ENCODE measurements at places on chromosomes 11 and 22.

DNA sequence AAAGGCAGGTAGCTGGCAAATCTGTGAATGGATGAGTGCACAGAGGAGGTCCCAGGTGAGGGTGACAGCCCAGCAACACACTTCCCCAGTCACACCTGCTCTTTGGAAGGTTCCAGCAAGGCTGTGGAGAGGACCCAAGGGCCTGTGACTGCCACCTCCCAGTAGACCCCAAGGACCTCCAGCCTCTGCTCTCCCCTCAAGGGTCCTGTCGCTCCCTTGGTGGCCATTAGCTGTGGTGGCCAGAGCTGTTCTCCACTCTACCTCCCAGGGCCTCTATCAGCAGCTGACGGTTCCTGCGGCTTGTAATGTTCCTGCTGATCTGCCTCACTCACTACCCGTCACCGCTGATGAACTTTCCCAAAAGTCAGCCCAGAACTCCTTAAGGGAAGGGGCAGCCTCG is 93.0 kb downstream of the SWAP70 start:
- H3K27ac ChIP-seq, result no peak overlapping the region
- H3K27me3 ChIP-seq, result no peaks in the 10 kb centered on the region
- no peaks in the 10 kb centered on the region for H3K36me3 ChIP-seq
- peaks cover 18% of the 10 kb centered on the region for H3K4me1 ChIP-seq
- H3K4me3 ChIP-seq, result no peak overlapping the region

- no peaks in the 10 kb centered on the region for H3K36me3 ChIP-seq
- H3K27ac ChIP-seq, result no peak overlapping the region
- no peak for DNase-seq
- H3K4me1 ChIP-seq, result no peaks in the 10 kb centered on the region
- H3K4me3 ChIP-seq, result no peak overlapping the region
These were observed 452.9 kb downstream of the MN1 start for GRCh38 chr22:27348634-27349033.

DNA sequence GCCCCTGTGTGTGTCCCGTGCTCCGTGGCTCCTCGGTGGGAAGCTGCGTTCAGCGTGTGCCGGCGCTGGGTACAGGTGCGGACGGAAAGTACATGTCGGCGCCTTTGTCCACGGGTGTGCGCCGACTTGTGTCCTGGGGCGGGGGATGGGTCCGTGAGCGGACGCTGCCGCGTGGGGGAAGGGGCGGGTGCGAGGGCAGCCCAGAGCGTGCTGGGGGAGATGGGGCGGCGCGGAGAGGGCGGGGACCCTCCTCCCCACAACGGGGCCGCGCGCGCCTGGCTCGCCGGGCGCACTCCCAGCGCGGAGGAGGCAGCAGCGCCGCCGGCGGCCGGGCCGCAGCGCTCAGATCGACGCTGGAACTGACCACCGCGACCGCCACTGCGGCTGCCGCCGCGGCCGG is 33.6 kb upstream of the RELT start:
- H3K36me3 ChIP-seq, result no peaks in the 10 kb centered on the region
- H3K4me1 ChIP-seq, result peaks cover 14% of the 10 kb centered on the region
- no peak for DNase-seq
- H3K4me3 ChIP-seq, result peak overlapping the region; percentile 65

DNA sequence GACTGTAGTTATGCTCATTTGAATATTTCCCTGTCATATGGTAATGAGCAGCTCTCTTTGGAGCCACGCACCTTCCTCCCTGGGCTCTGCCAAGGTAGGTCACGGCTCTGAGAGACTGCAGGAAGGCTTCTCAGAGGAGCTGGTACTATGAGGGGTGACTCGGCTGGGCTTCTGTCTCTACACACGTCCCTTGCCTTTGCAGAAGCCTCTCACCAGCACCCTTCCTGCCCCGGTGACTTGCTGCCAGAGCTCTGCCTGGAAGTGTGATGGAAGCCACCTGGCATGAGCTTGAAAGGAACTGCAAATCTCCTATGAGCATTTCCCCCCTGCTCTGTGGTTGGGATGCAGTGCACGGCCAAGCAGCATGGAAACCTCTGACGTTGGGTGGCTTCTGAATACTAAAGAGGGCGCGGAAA is 74.2 kb downstream of the KIRREL3 start:
- H3K27ac ChIP-seq, result no peak overlapping the region
- no peak overlapping the region for H3K4me3 ChIP-seq
- H3K4me1 ChIP-seq, result no peaks in the 10 kb centered on the region
- DNase-seq, result no peak
- H3K36me3 ChIP-seq, result no peaks in the 10 kb centered on the region

DNA sequence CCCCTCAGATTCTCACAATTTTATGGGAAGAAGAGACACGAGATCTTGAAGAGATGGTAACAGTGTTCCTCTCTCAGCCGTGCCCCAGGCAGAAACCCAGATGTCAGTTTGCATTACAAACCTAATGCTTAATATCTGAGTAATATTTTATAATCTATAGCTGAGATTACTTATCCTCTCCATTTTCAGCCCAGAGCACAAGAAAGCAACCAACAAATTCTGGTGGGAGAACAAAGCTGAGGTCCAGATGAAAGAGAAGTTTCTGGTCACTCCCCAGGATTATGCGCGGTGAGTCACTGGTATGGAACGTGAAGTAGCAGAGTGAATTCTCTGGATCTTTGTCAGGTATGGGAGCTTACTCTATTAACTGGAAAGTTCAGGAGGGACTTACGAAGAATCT is 884 bp downstream of the CENATAC start:
- H3K27ac ChIP-seq, result peak overlapping the region; percentile 79
- H3K36me3 ChIP-seq, result peaks cover 16% of the 10 kb centered on the region
- no peak for DNase-seq
- peaks cover 24% of the 10 kb centered on the region for H3K4me1 ChIP-seq
- H3K4me3 ChIP-seq, result peak overlapping the region; percentile 88

DNA sequence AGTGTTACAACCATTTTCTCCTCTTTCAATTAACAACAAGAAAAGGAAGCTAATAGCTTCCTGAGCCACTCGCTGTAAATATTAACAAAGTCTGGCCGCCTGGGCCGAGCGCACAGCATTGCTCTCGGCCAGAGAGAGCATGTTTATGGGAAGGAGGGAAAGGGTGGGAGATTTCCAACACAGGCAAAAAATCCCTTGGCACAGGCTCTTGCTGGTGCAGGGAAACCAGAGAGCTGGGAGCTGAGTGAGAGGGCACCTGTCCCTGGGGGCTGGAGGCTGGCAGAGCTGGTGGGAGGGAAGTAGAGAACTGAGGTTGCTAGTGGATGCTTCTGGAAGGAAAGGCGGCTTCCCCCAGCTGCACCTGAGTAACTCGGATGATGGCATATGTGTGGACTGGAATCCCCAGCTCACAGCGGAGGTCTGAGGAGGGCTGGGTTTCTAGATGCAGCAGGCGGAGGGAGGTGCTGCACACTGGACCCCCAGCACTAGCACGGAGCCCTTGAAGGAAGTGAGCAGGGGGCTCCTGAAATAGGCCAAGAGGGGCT is 59.6 kb downstream of the FLRT1 start:
- no peaks in the 10 kb centered on the region for H3K36me3 ChIP-seq
- no peak overlapping the region for H3K4me3 ChIP-seq
- peaks cover 66% of the 10 kb centered on the region for H3K4me1 ChIP-seq
- peak overlapping the region; percentile 50 for H3K27ac ChIP-seq
- no peaks in the 10 kb centered on the region for H3K27me3 ChIP-seq

DNA sequence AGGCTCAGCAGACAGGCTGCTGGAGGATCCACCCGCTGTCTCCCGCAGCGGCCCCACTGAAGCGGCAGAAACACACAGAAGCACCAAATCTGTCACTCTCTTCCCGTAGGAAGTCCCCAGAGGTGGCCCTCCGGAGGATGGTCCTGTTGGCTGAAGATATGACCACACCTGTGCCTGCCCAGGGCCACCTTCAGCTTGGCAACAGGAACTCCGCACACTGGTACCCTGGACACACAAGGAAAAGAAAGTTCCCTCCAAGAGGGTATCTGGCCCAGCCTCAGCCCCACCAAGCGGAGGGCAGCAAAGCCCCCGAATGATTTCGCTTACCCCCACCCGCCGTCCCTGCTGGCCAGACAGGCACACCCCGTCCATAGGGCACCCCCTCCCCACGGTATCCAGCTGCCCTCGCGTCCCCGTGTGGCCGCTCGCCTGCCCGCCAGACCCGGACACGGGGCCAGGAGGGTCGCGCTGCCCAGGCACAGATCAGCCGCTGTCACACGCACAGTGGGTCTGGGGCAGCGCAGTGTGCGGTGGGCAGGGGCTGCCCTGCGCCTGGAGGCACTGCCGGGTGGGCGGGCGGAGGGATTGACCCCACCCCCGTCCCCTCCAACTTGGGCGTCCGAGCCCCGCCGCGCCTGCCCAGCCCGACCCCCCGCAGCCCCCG is 7.0 kb downstream of the RASSF7 start:
- DNase-seq, result no peak
- H3K27ac ChIP-seq, result peak overlapping the region; percentile 85
- peak overlapping the region; percentile 74 for H3K4me3 ChIP-seq

GRCh38 chr11:96376796-96377195 is 12.9 kb downstream of the CCDC82 start:
- no peak for DNase-seq
- H3K27me3 ChIP-seq, result no peaks in the 10 kb centered on the region
- H3K27ac ChIP-seq, result no peak overlapping the region
- H3K36me3 ChIP-seq, result peaks cover 30% of the 10 kb centered on the region

DNA sequence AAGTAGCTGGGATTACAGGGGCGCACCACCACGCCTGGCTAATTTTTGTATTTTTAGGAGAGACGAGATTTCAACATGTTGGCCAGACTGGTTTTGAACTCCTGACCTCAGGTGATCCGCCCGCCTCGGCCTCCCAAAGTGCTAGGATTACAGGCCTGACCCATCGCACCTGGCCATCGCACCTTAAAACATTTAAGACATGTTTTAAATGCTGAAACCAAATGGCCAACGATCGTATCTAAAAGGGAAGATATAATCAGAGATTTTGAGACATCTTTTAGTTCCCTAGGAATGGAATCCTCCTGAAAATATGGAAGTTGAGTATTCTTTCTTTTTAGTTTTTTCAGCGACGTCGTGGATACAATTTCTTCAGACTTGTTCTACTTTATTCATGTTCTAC is 21.8 kb upstream of the APOBEC3A start:
- no peaks in the 10 kb centered on the region for H3K36me3 ChIP-seq
- DNase-seq, result no peak
- no peak overlapping the region for H3K27ac ChIP-seq
- peaks cover under 1% of the 10 kb centered on the region for H3K27me3 ChIP-seq
- H3K4me1 ChIP-seq, result no peaks in the 10 kb centered on the region

DNA sequence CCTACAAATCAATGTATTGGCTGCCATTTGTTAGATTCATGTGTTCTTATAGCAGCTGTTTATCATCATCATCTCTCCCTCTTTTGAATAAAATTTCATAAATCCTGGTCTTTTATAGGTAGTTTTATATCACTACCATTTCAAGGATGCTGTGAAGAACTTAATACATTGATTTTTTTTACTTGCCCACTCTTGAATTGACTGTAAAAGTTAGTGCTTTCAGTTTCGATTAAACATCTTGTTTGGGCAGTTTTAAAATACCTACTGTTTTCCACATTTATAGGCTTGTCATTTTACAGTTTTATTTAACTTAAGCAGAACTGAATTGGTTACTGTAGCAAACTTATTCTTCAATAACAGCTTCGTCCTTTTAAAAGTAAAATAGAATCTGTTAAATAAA is 59.5 kb downstream of the TTC17 start:
- no peaks in the 10 kb centered on the region for H3K27me3 ChIP-seq
- H3K4me3 ChIP-seq, result no peak overlapping the region
- peaks cover 24% of the 10 kb centered on the region for H3K36me3 ChIP-seq
- no peaks in the 10 kb centered on the region for H3K4me1 ChIP-seq
- DNase-seq, result no peak

DNA sequence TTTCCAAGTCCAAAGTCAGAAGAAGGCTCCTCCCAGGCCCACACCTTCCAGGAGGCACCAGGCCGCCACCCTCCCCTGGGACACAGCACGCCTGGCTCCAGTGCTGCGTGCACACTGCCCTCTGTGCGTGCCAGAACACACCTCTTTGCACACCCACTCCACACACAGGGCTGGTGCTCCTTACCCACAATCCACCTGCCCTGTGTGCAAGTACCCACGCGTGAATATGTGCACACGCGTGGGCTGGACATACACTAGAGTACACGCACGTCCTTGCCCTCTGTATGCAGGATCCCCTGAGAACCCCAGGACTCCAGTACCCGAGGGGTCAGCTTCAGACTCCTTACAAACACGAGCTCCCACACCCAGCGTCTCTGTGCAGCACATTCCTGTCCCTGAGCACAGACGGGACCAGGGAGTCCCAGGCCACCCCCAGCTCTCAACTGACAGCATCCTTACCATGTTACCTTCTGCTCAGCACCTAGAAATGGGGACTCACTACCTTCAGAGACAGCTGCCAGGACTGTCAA is 2.8 kb downstream of the DUSP8 start:
- no peak for DNase-seq
- no peaks in the 10 kb centered on the region for H3K27me3 ChIP-seq
- H3K4me3 ChIP-seq, result no peak overlapping the region

GRCh38 chr11:41003339-41004282 is 455.8 kb downstream of the LRRC4C start:
- no peak for DNase-seq
- H3K4me3 ChIP-seq, result no peak overlapping the region
- no peaks in the 10 kb centered on the region for H3K4me1 ChIP-seq
- no peaks in the 10 kb centered on the region for H3K36me3 ChIP-seq
- H3K27me3 ChIP-seq, result no peaks in the 10 kb centered on the region
- no peak overlapping the region for H3K27ac ChIP-seq

DNA sequence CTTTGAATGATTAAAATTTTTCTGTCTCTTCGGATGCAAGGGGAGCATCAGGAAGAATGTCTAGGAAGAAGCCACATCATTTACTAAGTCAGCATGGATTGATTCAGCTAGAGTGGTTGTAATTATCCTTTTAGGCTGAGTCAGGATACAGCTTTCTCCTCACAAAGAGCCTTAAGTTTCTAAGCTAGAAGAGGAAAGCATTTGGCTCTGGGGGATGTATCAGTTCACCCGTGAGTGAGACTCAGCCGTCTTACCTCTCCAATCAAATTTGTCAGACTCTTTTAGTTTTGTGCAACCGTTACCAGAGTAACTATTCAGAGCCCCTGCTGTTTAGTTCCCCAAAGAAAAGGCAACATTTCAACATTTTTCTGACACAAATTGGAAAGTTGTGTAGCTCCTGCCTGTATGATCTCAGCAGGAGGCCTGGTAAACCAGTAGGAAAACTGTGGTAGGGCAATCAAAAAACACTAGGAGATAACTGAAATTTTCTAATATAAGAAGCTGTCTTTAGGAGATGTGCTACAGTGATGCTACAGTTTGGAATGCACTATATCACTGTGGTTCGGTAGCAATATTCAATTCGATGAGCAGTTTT is 432.4 kb upstream of the LUZP2 start:
- no peak overlapping the region for H3K4me3 ChIP-seq
- H3K4me1 ChIP-seq, result no peaks in the 10 kb centered on the region
- no peak overlapping the region for H3K27ac ChIP-seq
- H3K27me3 ChIP-seq, result no peaks in the 10 kb centered on the region

GRCh38 chr11:99803501-99803900 is 782.8 kb downstream of the CNTN5 start:
- no peaks in the 10 kb centered on the region for H3K27me3 ChIP-seq
- no peak overlapping the region for H3K4me3 ChIP-seq
- DNase-seq, result no peak
- no peak overlapping the region for H3K27ac ChIP-seq
- no peaks in the 10 kb centered on the region for H3K36me3 ChIP-seq
